Naive thymus-derived CD8-positive, alpha-beta T cell (primary cell): ENCODE measurements at places on chromosomes 16 and 17. TPM values are rescaled to one million over a fixed set of nuclear protein-coding genes. Genes with fewer than 3 reads are reported as not detected.

- no peak for DNase-seq
Observed at GRCh38 chr16:85417156-85417860, 195.8 kb upstream of the GSE1 start.

DNA sequence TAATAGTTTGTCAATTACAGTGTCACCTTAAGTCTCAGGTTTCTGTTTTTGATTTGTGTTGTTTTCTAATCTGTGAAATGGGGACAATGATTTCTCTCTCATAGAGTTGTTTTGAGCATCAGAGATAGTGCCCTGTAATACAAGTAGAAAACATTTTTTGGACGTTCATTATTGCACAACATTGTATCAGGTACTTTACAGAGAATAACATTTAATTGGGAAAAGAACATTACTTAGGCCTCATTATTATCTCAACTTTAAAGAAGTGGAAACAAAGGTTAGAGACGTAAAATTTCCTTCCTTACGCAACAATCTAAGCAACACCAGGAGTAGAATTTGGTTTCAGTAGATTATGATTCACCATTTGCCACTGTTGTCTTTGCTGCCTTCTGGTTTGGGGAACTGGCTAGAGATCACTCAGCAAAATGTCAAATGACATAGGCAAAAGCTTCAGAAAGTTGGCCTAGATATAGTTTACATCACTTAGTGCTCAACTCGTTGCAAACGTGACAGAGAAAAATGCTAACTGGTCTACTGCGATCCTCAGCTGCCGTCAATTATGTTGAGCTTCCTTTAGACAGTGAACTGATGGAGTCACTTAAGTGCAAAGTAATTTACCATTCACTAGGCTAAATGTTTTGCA, 1026.8 kb downstream of the CDH11 start:
- no peak for DNase-seq

CSF3 gene
- not detected for total RNA-seq

LITAFD gene
- total RNA-seq, result not detected

GRCh38 chr17:4165301-4166010, 22.5 kb downstream of the CYB5D2 start:
- DNase-seq, result no peak

GRCh38 chr16:17203424-17203823, 267.3 kb downstream of the XYLT1 start:
- DNase-seq, result no peak

GGT6 gene
- total RNA-seq, result not detected

DNA sequence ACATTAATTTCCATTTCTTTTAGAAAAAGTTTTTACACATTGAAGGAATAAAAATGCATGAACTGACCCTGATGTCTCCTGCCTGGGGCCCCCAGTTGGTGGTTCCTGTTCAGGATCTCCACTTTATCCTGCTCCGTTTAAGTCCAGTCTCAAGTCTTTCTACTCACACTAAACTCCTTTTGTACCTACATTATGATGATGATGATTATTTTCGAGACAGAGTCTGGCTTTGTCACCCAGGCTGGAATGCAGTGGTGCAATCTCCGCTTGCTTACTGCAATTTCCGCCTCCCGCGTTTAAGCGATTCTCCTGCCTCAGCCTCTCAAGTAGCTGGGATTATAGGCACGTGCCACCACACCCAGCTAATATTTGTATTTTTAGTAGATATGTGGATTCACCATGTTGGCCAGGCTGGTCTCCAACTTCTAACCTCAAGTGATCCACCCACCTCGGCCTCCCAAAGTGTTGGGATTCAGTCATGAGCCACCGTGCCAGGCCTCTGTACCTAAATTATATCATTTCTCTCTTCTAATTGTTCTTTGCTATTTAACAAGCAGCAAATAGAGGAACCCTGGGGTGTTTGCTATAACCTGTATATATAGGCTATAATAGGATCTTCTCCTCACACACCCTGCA, 2.2 kb upstream of the FOXK2 start:
- DNase-seq, result no peak

DNA sequence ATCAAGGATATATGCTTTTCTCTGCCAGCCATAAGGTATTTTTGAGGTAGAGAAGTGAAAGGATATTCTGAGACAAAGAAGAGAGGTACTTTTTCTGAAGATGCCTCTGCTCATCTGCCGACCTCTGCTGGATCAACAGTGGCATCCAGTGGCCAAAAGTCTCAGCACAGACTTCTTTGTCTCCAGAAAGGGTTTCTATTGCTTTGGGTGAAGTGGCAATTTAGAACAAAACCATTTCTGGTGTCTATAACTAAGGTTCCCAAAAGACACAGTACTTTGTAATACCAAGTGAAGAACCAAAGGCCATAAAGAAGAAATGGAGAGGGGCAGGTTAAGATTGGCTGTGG, 155.2 kb upstream of the C17orf78 start:
- DNase-seq, result no peak

HIGD1B gene
- not detected for total RNA-seq

DNA sequence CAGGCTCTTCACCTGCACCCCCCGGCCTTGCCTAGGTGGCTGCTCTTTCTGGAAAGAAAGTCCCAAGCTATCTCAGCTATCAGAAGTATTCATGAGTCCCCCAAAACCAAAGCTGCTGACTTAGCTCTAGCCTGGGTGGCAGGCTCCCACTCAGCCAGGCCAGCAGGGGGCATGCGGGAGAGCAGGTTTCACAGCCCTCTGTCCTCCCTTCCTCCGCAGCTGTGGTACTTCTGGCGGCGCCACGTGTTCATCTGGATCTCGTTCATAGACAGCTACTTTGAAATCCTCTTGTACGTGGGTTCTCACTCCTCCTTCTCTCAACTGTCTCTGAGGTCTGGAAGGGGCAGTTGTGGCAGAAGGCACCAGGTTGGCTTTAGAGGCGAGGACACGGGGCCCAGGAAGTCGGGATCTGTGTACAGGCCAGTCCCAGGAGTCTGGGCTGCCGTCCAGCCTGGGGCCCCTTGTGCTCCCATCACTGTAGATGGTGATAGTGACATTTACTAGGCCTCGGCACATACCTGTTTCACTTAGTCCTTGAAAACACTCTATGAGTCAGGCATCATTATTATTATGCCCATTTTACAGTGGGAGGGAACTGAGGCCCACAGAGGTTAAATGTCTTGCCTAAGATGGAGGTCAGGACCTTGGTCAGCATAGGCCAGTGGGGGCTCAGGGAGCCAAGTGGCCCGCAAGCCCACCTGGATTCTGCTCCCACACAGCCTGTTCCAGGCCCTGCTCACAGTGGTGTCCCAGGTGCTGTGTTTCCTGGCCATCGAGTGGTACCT, 12.9 kb downstream of the TRPV2 start:
- peak; percentile 39 for DNase-seq

DNA sequence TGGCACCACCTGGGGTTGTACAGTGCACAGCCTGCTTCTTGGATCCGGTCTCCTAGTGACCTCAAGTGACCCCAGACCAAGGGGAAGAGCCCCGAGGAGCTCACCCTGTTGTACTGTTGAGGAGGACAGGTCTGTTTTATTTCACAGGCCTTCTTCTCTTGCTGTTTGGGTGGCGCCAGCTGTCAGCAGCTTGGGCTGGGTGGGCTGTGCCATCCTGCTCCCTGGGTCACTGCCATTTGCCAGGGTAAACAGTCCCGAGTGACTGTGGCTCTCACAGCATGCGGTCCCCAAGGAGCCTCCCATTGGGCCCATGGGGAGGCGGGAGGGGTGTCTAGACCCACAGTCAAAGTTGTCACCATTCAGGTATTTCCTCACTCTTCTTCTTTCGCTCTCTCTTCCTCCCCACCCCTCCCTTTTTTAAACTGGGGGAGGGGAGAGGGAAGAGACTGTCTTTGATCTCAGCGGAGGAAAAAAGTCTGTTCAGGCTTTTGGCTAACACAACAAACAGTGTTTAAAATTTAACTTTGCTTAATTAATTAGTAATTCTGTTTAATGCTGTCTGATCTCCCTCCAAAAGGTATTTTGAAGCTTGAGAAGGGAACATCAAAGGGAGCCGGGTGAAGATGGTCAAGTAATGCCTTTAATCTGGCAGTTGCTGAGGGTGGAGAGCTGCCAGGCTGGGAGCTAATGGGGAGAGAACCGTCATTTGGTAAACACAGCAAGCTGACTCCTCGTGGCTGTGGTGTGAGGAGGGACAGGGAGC, 64.0 kb downstream of the SNX20 start:
- DNase-seq, result no peak

DNA sequence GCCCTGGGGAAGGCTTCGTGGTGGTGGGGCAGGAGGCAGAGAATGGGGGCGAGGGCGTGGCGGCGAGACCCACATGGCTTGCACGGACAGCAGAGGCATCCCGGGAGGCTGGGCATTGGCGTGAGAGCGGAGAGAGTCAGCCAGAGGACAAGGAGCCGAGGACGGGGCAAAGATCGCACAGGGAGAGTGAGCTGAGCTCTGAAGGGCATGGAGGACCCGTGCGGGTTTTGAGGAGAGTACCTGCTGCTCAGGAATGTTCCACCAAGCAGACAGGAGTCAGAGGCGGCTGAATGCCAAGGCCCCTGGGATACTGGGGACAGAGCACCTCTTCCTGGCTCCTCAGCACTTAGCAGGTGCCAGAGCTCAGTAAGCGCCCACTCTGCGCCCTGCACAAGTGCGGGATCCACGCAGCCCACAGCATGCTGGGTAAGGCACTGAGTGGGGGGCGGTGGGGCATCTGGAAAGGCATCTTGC, 47.8 kb downstream of the ARHGAP27 start:
- no peak for DNase-seq

DNA sequence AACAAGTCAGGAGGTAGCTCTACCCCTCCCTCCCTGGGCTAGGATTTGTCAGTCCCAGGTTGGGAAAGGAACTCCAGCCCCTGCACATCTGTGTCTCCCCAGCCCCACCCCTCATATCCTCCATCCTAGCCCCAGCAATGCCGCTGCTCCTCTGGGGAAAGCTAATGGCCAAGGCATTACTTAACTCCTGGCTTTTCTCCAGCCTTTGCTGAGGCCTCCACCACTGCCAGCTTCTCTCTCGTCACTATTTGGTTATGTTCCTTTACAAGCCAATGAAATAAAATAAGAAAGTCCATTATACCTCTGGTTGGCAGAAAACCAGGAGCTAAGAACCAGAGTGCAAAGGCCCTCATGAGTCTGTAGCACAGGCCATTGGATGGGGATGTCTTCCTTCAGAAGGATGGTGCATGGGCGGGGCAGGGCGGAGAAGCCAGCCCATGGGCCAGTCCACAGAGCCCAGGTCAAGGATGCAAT, 171.0 kb downstream of the CCDC182 start:
- no peak for DNase-seq

GRCh38 chr16:72590151-72590937, 418.4 kb upstream of the PMFBP1 start:
- DNase-seq, result no peak

GRCh38 chr17:11031787-11032186, 193.9 kb upstream of the PIRT start:
- no peak for DNase-seq

GRCh38 chr17:57471868-57472368, 215.6 kb downstream of the MSI2 start:
- no peak for DNase-seq

EVI2B gene
- total RNA-seq, result 146 TPM
